AG09309 (cell line): ENCODE measurements at places on chromosomes 4 and X.

DNA sequence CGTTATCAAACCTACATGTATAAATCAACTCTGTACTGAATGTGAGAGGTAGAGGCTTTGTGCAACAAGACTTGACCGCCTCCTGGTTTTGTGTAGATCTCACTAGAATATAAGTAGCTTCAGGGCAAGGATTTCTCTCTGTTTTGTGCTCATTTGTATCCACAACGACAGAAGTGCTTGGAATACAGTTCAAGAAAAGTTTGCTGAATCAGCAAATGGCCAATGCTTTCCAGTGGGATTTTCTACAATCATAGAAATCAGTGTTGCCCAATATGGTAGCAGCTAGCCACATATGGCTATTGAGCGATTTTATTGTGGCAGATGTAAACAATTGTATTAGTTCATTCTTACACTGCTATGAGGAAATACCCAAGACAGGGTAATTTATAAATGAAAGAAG, 127.4 kb downstream of the VCX3A start:
- DNase-seq: no peak

DNA sequence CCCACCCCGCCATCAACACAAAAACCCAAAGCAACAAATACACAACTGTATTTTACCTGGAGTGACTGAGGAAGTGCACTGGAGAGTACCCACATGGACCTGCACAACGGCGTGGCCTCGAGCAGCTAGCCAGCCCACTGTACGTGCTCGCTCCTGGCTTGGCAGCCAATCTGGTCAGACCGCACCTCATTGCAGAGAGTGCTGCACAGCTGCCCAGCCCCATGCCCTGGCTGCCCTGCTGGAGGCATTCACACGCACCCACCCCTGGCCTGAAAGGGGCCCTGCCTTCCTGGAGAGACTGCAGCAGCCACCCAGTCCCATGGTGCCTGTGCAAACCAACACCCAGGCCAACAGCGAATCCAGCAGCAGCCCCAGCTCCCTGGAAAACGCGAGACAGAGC, 116.3 kb downstream of the GALNTL6 start:
- no peak for DNase-seq

DNA sequence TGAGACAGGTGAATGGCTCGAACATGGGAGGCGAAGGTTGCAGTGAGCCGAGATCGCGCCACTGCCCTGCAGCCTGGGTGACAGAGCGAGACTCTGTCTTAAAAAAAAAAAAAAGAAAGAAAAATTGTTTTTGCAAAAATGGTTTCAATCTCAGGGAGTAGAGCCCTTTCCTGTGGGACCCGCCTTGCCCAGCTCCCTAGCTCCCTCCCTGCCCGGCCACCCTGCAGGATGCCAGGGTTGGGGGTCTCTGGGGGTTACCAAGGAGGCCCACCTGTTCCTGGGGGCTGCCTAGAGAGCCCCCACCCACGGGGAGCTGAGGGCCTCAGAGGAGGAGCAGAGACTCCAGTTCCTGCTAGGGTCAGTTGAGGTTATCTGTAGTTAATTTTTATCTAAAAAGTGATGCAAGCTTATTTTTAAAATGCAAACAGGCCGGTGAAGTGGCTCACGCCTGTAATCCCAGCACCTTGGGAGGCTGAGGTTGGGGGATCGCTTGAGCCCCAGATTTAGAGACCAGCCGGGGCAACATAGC, 18.7 kb upstream of the PLCXD1 start:
- no peak for DNase-seq

- no peak for DNase-seq
These were observed 27.0 kb downstream of the EIF2S3 start for GRCh38 chrX:24081661-24082154.

- no peak for DNase-seq
These were observed 22.2 kb downstream of the SATL1 start for GRCh38 chrX:85221361-85221760.

DNA sequence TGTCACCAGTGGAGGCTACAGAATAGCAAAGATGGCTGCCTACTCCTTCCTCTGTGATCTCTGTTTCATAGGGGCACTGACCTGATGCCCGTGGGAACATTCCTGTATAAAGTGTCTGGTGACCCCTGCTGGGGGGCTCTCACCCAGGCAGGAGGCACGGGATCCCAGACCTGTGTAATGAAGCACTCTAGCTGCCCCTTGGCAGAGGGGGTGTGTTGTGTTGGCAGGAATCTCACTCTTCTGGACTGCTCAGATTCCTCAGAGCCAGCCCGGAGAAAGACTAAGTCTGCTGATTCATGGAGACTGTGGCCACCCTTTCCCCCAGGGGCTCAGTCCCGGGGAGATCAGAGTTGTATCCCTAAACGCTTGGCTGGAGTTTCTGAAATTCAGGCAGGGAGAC, 648.3 kb downstream of the SPRY1 start:
- no peak for DNase-seq
